ENCODE measurements at places on chromosomes 11 and 22.

- no peak for DNase-seq
Observed at GRCh38 chr22:29979777-29980321, 96.9 kb downstream of the MTMR3 start.

DNA sequence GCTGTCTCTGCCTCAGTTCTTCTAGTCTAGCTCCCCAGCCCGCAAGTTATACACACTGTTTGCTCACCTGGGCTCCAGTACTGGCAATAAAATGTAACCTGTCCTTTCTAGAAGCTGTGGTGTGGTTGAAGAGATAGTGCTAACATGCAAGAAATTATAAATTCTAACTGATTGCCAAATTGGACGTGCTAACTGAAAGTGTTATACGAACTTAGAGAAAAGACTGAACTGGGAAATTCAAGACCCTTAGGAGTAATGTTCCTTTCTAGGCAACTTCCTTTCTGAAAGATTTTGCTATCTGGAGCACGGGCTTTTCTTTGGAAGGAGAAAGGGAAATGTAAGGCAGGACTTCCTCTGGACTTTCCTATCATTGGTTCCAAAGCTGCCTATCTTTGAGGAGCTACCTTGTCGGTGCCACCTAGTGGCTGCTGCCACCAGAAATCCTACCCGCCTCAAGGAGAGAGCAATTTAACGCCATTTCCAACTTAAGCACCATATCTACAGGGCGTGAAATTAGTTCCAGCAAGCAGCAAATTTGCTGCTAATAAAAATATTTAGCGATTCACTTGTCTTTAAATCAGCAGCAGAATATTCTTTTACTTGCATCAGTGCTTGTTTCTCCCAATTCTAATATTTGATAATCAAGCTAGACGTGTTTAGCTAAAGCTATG lies 12.7 kb upstream of the TMEM218 start:
- DNase-seq = peak; percentile 58

GRCh38 chr11:115606498-115607220 lies 102.4 kb upstream of the CADM1 start:
- DNase-seq = peak; percentile 56

DNA sequence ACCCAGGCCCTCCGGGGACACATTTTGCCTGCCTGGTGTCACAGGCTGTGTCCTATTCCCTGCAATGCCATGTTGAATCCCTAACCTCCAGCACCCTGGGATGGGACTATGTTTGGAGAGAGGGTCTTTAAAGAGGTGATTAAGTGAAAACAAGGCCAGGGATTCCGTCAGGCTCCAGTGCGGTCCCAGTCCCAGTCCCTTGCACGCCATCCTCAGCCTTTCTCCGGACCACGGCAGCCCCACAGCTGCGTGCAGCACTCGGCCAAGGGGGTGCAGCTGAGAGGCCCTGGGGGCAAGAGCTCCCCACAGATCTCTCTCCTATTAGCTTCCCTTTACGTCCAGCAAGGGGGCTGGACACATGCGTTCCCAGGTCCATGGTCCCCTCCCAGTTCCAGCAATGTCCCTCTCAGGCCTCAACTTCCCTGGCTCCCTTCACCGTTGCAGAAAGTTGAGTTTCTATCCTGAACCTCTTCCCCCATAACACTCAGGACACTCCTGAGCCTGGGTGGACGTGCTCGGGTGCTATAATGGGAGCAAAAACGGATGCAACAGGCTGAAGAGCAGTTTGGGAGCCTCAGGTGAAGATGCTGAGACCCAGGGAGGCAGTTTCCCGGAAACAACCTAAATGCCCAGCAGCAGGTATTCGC lies 1422.7 kb downstream of the BRD1 start:
- no peak for DNase-seq

- no peak for DNase-seq
Observed at GRCh38 chr11:65016705-65017104, 2.7 kb downstream of the ARL2 start.

DNA sequence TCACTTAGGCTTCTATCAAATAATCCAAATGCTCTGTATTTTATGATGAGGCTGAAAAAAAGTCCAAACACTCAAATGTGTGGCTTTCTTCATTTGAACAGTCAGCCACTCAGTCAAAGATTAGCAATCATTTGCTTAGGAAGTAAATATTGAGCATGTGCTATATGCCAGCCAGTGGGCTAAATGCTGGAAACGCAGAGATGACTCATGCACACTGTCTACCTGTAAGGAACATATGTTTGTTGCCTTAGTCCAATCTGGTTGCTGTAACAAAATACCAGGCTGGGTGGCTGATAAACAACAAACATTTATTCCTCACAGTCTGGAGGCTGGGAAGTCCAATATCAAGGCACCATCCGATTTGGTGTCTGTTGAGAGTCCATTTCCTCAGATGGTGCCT lies 617.3 kb downstream of the NTM start:
- peak; percentile 24 for DNase-seq

Data from kidney tubule cell (primary cell).